ENCODE measurements at places on chromosomes 16 and 17.

- DNase-seq = peak; percentile 75
Measured at GRCh38 chr17:57440522-57441269, 184.4 kb downstream of the MSI2 start.

DNA sequence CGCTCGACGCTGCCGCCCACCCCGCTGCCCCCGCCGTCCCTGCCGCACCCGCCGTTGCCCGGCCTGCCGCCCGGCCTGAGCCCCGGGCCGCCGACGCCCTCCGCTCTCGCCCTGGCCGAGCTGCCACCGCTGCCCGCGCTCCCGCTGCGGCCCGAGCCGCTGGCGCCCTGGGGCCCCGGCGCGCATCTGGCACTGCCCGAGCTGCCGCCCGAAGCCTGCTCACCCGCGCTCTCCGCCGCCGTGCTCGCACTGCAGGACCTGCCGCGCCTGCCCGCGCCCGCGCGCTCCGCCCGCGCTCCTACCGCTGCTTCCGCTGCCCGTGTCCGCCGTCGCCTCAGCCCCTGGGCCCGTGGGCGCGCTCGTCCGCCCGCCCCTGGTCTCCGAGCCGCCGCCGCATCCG, 8.4 kb upstream of the CLDN9 start:
- DNase-seq = peak; percentile 43

DNA sequence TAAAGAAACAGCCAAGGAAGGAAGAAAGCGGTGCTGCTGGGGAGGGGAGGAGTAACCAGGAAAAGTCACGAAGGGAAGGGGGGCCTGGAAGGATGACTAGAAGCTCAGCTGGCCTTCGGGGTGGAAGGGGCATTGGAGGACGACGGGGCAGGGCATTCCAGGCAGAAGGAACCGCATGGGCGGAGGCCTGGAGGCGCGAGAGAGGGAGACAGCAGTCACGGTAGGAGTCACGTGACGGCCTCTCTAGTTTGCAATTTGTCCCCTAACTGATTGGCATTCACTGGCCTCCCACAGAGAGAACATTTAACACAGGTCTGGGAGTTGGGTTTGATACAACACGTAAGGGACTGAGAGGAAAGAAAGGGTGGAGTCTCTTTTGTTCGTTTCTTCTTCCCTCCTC, 63.9 kb downstream of the RTN4RL1 start:
- no peak for DNase-seq

- no peak for DNase-seq
Measured at GRCh38 chr17:61744804-61745203, 118.5 kb downstream of the BRIP1 start.
